Small intestine (tissue), 16 donors: ENCODE measurements at places on chromosomes 1 and 21. TPM values are rescaled to one million over a fixed set of nuclear protein-coding genes. Genes with fewer than 3 reads are reported as not detected.

GRCh38 chr21:45995686-45996179 lies 14.2 kb downstream of the COL6A1 start:
- peaks cover 9% of the 10 kb centered on the region for H3K4me1 ChIP-seq
- H3K27ac ChIP-seq, result no peak overlapping the region
- peaks cover 2% of the 10 kb centered on the region for H3K36me3 ChIP-seq
- no peaks in the 10 kb centered on the region for H3K27me3 ChIP-seq
- no peak overlapping the region for H3K4me3 ChIP-seq
- no peak for DNase-seq

CFH gene
- polyA plus RNA-seq, result 7.6 TPM

- H3K4me3 ChIP-seq, result no peak overlapping the region
- no peaks in the 10 kb centered on the region for H3K4me1 ChIP-seq
- H3K27ac ChIP-seq, result no peak overlapping the region
- DNase-seq, result peak; percentile 36
- no peaks in the 10 kb centered on the region for H3K36me3 ChIP-seq
Observed at GRCh38 chr1:45116340-45116739, 90.1 kb downstream of the ZSWIM5 start.

DNA sequence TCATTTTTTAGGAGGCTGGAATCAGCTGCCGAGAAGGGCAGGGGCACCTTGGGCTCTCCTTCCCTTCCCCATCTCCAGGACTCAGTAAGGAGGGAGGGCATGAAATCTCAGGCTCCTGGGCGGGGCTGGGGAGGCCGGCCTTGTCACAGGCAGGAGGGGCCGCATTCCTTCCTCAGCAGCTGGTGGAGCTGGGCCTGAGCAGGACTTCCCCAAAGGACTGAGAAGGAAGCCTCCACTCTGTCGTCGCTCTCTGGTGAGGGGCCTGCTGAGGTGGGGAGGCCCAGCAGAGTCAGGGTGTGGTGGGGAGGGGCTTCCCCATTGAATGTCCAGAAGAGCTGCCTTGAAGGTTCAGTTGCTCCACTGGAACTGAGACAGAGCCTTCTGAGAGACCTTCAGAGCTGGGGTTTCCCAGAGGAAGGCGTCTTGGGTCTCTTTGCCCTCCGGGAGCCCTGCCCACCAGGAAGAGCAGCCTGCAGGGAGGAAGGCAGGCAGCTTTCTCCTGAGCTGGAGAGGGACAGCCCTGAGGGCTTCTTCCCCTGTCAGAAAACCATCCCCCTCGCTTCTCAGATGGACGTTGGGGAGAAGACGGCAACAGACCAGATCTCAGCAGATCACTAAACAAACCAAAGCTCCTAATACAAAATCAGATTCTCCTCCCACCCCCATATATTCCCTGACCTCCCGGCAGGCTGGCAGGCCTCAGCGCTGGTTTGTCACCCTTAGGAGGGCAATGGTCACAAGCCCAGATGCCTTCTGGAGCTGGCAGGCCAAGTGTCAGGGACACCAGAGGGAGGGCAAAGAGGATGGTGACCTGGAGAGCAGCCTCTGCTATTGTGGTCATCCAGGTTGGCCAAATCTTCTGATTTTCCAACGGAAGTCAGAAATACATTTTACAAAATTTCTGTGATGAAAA lies 10.7 kb downstream of the KCNA10 start:
- no peaks in the 10 kb centered on the region for H3K36me3 ChIP-seq
- H3K4me3 ChIP-seq, result no peak overlapping the region
- H3K4me1 ChIP-seq, result no peaks in the 10 kb centered on the region
- peaks cover 2% of the 10 kb centered on the region for H3K27me3 ChIP-seq
- peak overlapping the region; percentile 12 for H3K27ac ChIP-seq

GRCh38 chr1:232950197-232951176 lies at the start of gene NTPCR:
NTPCR (plus strand) TSS chr1:232950611; CDS start chr1:232950711, 100 bp downstream.
- peak within 1 kb of the TSS; percentile 98 for H3K4me3 ChIP-seq
- H3K27ac ChIP-seq, result peak within 1 kb of the TSS; percentile 94
- H3K27me3 ChIP-seq, result no peaks in the 10 kb centered on the region
- peaks cover 22% of the 10 kb centered on the region for H3K4me1 ChIP-seq
- H3K36me3 ChIP-seq, result peaks cover under 1% of the 10 kb centered on the region

DNA sequence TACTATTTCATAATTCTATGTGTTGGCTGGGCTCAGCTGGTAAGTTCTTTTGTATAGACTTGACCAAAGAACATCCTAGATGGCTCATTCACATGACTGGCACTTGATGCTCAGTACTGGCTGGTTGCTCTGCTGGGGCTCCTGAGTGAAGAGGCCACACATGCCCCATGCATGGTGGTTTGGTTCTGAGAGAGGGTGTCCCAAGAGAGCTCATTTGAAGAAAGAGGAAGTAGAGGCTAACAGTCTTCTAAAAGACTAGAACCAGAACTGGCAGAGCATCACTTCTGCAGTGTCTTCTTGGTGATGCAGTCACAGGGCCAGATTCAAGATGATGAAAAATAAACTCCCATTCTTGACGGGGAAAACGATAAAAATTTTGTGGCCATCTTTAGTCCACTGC lies 5.2 kb upstream of the BACH1 start:
- H3K27me3 ChIP-seq, result no peaks in the 10 kb centered on the region
- H3K4me1 ChIP-seq, result peaks cover 4% of the 10 kb centered on the region
- H3K4me3 ChIP-seq, result no peak overlapping the region
- H3K27ac ChIP-seq, result no peak overlapping the region
- H3K36me3 ChIP-seq, result no peaks in the 10 kb centered on the region

GRCh38 chr1:75203415-75204277 lies 69.5 kb downstream of the LHX8 start:
- DNase-seq, result peak; percentile 7
- H3K27me3 ChIP-seq, result no peaks in the 10 kb centered on the region
- H3K36me3 ChIP-seq, result no peaks in the 10 kb centered on the region

GRCh38 chr1:156150333-156151011 lies 2.9 kb upstream of the SEMA4A start:
- H3K27ac ChIP-seq, result no peak overlapping the region
- no peak for DNase-seq
- no peaks in the 10 kb centered on the region for H3K27me3 ChIP-seq
- no peaks in the 10 kb centered on the region for H3K4me1 ChIP-seq

DNA sequence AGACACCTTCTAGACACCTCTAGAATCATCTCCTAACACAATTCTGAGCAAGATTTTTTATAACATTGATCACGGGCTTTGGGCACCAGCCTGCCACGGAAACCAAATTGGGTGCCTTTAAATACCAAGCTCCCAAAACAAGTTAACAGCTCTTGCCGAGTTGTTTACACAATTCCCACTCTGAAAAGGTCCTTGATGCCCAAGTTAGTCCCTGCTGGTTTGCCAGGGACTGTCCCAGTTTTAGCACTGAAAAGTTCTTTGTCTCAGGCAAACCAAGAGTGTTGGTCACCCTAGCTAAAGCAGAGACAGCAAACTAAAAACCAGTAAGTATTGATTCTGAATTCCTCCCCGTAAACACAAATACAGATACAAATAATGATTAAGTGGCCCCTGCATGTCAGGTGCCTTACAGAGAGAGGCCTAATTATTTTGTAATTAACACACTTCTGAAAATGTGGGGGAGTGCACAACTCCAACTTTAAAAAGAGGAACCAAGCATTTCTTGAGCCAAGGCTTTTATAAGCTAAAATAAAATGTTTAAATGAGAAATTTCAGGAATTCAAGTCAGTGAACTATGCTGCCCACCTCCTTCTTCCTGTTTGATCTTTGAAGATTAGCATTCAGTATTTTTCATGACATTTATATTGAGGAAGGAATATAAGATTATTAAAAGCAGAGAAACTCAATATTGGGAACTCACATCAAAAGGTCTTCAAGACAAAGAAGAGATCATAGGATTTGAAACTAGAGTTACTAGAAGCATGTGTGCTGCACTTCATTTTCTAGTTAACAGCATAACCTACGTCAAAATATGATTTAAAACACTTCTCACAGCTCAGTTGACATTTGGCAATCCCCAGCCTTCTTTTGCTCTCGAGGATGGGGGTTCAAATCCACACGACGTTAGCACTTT lies 9.0 kb upstream of the UBE2U start:
- H3K27me3 ChIP-seq, result no peaks in the 10 kb centered on the region
- H3K4me1 ChIP-seq, result no peaks in the 10 kb centered on the region

- DNase-seq, result no peak
- H3K27me3 ChIP-seq, result no peaks in the 10 kb centered on the region
- no peak overlapping the region for H3K4me3 ChIP-seq
- H3K27ac ChIP-seq, result no peak overlapping the region
Observed at GRCh38 chr1:231021540-231022031, 18.5 kb downstream of the FAM89A start.

GREM2 gene
- 11.3 TPM for polyA plus RNA-seq

ENAH gene
- polyA plus RNA-seq, result 26.0 TPM

DNA sequence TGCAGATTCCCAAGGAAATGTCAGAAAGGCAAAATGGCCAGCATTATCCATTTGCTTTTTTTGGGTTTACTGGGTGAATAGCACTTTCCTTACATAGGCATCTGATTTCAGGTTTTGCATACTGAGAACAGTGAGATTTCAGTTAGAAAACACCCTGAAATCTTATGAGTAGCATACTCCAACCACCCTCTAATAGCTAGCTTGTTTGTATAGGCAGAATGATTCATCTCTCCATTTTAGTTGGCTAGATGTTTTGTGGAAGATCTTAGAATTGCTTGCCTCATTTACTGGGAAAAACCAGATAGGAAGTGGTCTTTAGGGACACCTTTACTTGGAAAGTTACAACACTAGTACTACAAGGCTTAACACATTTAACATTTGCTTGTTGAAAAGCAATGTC lies 10.4 kb downstream of the KYAT3 start:
- peaks cover 5% of the 10 kb centered on the region for H3K4me1 ChIP-seq
- no peaks in the 10 kb centered on the region for H3K36me3 ChIP-seq
- no peaks in the 10 kb centered on the region for H3K27me3 ChIP-seq
- no peak overlapping the region for H3K4me3 ChIP-seq
- DNase-seq, result no peak

GRCh38 chr21:44926331-44927101 lies 5.8 kb upstream of the ITGB2 start:
- H3K36me3 ChIP-seq, result no peaks in the 10 kb centered on the region
- H3K4me1 ChIP-seq, result no peaks in the 10 kb centered on the region
- H3K27ac ChIP-seq, result peak overlapping the region; percentile 60
- H3K27me3 ChIP-seq, result peaks cover 2% of the 10 kb centered on the region
- no peak for DNase-seq

GRCh38 chr1:156055281-156056048 lies 883 bp downstream of the LAMTOR2 start:
- H3K4me1 ChIP-seq, result peaks cover 5% of the 10 kb centered on the region
- no peak overlapping the region for H3K27ac ChIP-seq
- no peaks in the 10 kb centered on the region for H3K27me3 ChIP-seq

GRCh38 chr1:78624035-78624434 lies 3.8 kb downstream of the IFI44L start:
- no peak overlapping the region for H3K4me3 ChIP-seq
- no peaks in the 10 kb centered on the region for H3K36me3 ChIP-seq
- no peaks in the 10 kb centered on the region for H3K27me3 ChIP-seq
- no peak for DNase-seq
- H3K4me1 ChIP-seq, result peaks cover 2% of the 10 kb centered on the region

GRCh38 chr1:46533179-46533864 lies 18.1 kb downstream of the KNCN start:
- no peak for DNase-seq
- no peak overlapping the region for H3K4me3 ChIP-seq
- H3K27me3 ChIP-seq, result peaks cover 62% of the 10 kb centered on the region
- no peaks in the 10 kb centered on the region for H3K36me3 ChIP-seq
- H3K4me1 ChIP-seq, result no peaks in the 10 kb centered on the region

DNA sequence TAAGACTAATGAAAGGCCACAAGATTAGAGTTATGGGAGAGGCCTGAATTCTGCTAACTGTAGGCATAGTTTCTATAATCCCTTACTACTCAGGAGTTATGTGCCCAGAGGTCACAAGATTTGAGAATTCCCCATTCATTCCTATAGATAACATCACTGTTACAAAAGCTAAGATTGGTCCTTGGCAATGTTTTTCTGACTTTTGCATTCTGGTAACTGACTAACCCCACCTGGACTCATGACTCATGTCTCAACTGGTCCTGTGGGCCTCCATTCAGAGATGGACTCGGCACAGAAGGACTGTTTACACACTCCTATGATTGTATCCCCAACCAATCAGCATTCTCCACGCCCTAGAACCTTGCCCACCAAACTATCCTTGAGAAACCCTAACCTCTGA lies 249.0 kb upstream of the ZP4 start:
- H3K27me3 ChIP-seq, result no peaks in the 10 kb centered on the region
- H3K36me3 ChIP-seq, result no peaks in the 10 kb centered on the region
- no peaks in the 10 kb centered on the region for H3K4me1 ChIP-seq
- no peak overlapping the region for H3K4me3 ChIP-seq
- H3K27ac ChIP-seq, result no peak overlapping the region
- no peak for DNase-seq

DNA sequence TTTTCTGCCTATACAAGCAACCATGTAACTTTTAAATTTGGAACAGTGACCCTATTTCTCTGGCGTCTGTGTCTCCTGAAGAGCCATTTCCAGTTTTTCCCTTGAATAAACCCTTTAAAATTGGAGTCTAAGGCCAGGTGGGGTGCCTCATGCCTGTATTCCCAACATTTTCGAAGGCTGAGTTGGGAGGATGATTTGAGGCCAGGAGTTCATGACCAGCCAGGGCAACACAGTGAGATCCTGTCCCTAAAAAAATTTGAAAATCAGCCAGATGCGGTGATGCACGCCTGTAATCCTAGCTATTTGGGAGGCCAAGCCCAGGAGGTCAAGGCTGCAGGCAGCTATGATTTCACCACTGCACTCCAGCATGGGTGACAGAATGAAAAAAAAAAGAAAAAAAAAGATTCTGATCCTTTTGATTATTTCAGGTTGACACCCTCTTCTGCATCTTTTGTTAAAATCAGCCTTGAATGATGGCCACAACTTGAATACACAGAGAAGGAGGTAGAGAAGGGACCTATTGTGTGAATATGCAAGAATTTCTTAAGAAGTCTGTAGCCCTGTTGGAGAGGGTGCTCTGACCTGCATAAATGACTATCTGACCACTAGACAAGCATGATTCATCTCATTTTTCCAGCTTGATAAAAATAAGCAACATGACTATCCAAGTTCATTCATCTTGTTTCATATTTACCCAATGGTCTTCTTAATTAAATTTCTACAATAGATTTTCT lies 40.2 kb upstream of the PARP1 start:
- no peaks in the 10 kb centered on the region for H3K36me3 ChIP-seq
- DNase-seq, result no peak
- H3K4me1 ChIP-seq, result no peaks in the 10 kb centered on the region
- H3K4me3 ChIP-seq, result no peak overlapping the region
- no peaks in the 10 kb centered on the region for H3K27me3 ChIP-seq

GRCh38 chr1:93847811-93848288 lies 31.2 kb downstream of the DNTTIP2 start:
- H3K27me3 ChIP-seq, result peaks cover 4% of the 10 kb centered on the region
- no peaks in the 10 kb centered on the region for H3K4me1 ChIP-seq
- H3K4me3 ChIP-seq, result peak overlapping the region; percentile 58

S100A16 gene
- polyA plus RNA-seq, result 122 TPM

DNA sequence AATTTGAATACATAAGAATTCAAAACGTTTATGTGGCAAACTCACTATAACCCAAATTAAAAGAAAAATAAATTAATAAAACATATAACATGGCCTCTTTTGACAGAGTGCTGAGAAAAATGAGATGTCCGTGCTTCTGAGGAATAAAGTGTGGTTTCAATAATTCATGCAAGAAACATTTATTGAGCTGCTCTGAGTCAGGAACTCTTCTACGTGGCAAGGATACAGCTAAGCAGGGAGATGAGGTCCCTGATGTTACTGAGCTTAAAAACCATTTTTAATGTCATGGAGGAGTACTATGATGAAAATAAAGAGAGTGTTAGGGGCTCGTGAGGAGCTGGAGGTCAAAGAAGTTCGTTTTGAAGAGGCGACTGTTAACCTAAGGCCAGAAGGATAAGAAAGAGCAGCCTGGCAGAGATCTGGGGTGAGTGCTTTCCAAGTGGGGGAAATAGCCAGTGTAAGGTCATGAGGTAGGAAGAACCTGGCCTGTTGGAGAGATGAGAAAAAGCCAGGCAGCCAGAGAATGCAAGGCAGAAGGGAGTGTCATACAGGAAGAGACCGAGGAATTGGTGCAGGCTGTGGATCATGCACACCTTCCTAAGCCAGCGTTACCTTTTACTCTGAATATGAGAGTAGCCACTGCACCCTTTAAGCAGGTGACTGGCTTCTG lies 182.2 kb upstream of the DUSP10 start:
- no peak overlapping the region for H3K27ac ChIP-seq
- H3K36me3 ChIP-seq, result no peaks in the 10 kb centered on the region
